T-helper 9 cell (primary cell): ENCODE measurements at places on chromosomes 7 and 10.

GRCh38 chr7:42359946-42360345 lies 122.9 kb upstream of the GLI3 start:
- no peak for DNase-seq

DNA sequence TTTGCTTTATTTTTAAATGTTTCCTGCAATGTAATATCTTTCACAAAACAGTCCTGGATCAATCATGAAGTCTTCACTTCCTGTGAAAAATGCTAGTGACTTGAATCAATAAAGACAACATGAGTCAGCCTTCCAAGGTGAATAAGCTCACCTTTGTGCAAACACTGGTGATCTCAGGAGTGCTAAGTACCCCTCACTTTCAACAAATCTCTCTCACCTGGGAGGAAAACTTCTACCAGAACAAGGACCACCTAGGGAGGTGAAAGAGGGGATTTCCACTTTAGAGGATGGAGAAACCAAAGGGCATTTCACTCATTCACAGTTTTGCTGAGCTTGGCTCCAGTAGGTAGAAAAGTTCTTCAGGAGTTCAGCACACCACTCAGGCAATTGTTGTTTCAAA lies 64.8 kb downstream of the CALD1 start:
- no peak for DNase-seq

DNA sequence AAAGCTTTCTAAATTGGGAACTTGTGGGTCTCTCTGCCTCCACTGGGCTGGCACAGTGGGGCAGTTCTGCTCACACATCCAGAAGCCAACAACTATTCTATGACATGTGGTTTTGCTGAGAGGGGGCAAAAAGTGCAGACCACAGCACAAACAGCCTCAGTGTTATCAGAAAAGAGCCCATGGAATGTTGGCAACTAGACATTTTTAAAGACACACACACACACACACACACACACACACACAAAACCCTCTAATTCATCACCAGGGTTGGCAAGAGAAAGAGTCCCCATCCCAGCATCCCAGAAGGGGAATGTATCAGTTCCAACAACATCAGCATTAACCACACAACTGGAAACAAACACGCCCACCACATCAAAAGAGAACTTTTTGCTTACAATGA lies 117.1 kb downstream of the FGFR2 start:
- no peak for DNase-seq

DNA sequence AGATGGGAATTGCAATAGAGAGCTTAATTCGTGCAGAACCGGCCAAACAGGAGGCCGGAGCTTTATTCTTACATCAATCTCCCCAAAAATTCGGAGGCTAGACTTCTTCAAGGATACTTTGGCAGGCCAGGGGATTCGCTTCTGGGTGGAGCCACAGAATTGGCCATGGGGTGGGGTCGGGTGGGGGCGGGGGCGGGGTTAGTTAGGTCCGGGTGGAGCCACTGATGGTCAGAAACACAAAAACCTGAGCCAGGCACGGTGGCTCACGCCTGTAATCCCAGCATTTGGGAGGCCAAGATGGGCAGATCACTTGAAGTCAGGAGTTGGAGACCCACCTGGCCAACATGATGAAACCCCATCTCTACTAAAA lies 87.5 kb downstream of the SEPTIN14 start:
- DNase-seq: no peak

DNA sequence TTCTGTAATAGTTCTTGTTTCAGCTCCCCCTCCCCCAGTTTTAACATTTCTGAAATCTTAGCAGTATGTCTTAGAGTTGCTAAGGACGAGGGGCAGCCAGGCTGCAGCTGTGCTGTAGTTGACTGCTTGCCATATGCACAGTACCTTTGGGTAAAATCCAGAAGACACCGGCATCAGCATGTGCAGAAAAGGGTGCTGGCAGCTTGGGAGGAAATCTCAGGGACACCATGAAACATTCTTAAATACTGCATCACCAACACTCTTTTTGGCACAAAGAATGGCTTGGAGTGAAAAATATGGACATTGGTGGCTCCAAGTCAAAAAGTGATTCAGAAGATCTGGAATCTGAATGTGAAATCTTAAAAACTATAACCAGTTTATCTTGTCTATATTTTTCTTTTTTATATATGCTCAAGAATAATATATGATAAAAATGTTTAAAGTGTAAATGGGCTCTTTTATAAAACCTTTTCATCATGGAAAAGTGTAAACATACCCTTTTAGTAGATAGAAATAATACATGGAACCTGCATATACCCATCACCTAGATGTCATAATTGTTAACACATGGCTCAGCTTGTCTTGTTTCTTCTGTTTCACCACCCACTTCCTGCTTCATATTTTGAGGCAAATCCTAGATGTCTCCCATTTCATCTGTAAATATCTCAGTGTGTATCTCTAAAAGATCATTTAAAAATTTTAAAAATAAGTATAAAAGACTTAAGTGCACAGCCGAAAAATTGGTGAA lies 34.4 kb upstream of the ARMS2 start:
- no peak for DNase-seq

DNA sequence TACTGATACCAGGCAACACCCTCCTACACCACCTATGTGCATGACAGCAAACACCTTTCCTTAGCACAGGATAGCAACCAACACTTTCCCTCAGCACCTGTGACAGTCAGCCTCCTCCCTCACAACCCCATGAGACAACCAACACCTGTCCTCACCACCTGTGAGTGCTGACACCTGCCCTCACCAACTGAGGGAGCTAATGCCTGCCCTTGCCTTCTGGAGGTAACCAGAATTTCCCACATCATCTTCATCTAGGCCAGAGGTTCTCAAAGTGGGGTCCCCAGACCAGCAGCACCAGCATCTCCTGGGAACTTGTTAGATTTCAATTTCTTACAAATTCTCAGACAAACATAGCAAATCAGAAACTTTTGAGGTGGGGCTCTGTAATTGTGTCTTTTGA lies 112.5 kb downstream of the GRID1 start:
- no peak for DNase-seq

GRCh38 chr7:76220185-76221057 lies 18.7 kb downstream of the SRRM3 start:
- no peak for DNase-seq

DNA sequence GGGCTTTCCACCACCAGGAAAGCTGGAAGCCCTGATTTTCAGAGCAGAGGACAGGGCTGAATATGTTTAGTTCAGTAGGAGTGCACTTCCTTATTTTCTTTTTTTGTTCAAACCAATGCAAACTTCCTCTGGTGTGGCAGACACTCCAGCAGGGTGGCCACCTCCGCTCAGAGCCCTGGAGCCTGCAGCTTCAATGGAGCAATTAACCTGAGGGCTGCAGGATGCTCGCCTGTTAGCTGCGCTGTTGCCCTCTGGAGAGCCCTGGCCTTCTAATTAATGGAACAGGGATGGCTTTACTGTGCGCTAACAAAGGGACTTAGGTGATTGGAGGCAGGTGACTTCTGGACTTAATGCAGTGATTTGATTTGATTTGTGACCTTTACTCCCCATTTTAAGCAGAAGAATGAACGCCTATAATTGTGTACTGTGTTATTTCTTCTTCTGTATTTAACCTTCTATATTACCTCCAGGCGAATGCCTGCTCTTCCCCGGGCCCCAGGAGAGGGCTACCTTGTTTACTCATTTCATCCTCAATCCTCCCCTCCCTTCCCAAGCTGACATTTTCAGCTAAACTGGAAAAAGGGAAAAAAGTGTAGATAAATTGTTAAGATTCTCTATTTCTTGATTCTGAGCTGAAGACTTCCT lies 123.0 kb upstream of the CTBP2 start:
- no peak for DNase-seq

DNA sequence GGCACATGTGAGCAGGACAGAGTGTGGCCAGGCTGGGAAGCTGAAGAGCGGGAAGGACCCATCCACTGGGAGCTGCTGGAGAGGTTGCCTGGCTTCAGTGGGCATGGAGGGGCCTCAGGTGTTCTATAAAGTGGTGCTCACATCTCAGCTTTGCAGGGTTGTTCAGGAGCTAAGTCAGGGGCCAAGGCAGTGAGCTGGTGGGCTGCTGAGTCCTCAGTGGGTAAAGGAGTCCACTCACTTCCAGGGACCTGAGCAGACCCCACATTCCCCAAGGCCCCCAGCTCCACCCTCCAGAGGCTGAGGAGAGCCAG lies 28.8 kb upstream of the C10orf53 start:
- DNase-seq: no peak
